NCI-H1417 (cell line): ENCODE measurements at places on chromosomes 6 and 20.

GRCh38 chr6:33589731-33590530 lies 9.9 kb upstream of the BAK1 start:
- peak; percentile 58 for DNase-seq

DNA sequence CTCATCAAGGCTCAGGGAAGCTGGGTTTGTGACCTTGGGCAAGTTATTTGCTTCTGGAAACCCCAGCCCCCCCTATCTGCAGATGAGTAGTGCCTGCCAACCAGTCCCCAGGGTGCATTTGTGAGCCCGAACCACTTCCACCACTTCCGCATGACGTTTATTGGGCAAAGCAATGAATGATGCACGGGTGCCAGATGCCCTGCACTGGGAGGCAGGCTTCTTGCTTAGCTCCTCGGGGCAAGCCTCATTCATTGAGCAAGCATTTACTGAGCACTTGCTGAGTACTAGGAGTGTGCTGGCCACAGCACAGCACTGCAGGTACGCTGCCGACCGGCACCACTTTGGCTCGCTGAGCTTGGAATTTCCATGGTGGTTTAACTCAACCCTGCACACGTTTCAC lies 60.2 kb downstream of the GNAS-AS1 start:
- peak; percentile 16 for DNase-seq

GRCh38 chr6:161044335-161044734 lies 52.8 kb downstream of the MAP3K4 start:
- DNase-seq, result no peak

GRCh38 chr6:64987066-64987465 lies 720.0 kb downstream of the EYS start:
- DNase-seq, result no peak

DNA sequence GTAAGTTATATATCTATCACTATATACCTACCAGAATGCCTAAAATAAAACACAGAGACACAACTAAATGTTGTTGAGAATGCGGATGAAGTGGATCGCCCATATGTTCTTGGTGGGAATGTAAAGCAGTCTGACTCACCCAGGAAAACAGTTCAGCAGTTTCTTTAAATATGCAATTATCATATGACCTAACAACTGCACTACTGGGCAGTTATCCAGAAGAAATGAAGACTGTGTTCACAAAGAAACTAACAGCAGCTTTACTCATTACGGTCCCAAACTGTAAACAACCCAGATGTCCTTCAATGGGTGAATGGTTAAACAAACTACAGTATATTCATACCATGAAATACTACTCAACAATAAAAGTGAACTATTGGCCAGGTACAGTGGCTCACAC lies 14.3 kb upstream of the ZC3H12D start:
- DNase-seq, result no peak

DNA sequence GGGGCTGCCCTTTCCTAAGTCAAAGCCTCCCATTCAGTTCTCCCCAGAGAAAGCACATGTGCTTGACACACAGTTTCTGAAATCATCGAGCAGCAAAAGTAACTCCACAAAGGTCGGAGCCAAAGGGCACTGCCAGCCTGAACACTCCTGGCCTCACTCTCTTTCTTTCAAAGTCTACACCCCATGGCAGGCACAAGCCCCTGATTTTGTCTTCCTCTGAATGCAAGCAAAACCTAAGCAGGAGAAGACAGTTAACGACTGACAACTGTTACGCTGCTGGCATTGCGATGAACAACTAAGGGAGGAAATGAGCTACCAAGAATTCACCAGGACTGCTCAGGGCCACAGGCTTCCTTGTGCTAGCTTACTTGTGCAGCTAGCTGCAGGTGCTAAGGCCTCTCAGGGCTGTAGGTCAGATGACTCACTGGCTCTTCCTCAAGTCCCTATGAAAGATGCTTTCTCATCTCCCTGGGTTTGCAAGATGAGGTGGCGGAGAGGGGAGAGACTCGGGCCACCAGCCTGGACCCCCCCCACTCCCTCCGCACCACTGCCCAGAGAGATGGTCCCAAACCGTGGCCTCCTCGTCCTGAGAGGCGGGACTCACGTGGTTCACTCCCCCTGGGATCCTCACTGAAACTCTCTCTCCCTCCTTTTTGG lies 208.2 kb downstream of the DLL1 start:
- no peak for DNase-seq

- DNase-seq, result no peak
Measured at GRCh38 chr6:38117281-38117680, 297.8 kb downstream of the ZFAND3 start.

- DNase-seq, result peak; percentile 52
Measured at GRCh38 chr6:108656836-108657235, 96.1 kb downstream of the FOXO3 start.

GRCh38 chr6:11218538-11219399 lies 13.7 kb downstream of the NEDD9 start:
- no peak for DNase-seq

DNA sequence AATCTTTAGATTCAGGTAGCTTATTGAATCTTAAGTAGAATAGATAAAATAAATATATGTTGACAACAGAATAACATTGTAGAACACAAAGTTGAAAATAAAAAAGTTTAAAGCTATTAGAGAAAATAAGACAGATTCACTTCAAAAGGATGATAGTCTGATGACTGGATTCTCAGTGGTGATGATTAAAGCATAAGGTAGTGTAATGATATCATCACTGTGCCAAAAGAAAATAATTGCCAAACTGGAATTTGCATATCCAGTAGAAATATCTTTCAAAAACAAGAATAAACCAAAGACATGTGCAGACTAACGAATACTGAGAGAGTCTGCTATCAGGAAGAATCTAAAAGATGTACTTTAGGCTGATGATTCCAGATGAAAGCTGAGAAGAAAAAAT lies 30.2 kb downstream of the ENPP1 start:
- DNase-seq, result no peak

DNA sequence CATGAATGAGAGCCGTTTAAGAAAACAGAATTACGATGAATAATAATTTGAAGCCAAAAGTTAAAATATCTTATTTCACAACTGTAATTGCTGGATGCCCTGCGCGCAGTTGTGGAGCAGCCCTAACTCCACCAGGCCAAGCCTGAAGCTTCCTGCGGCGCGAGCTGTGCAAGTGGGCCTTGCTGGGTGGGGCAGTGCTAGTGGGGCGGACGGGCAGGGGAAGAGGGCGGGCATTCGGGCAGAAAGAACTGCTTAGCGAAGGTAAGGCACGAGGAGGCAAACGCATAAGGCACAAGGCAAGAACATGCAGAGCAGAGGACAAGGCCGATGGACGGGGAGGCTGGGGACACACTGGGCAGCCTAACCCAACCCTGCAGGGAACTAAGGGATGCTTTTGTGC lies 2.3 kb downstream of the HLA-DQB2 start:
- DNase-seq, result no peak

- no peak for DNase-seq
Measured at GRCh38 chr6:55449225-55449624, 122.0 kb downstream of the GFRAL start.

DNA sequence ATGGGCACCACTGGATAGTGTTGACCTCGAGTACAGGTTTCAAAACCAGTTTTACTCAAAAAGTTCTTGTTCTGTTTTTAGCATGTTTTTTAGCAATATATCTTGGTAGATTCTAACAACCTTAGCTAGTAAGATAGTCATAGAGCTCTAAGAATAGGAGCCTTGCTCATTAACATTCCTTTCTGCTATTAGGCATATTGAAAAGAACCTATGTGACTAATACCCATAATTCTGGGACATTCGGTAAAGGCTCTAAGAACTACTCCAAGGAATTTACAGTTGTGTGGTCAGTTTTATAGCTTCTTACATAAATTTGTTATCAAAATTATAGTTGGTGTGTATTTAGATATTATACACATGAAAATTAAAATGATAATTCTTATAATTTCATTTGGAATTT lies 11.6 kb downstream of the SLC9A8 start:
- no peak for DNase-seq

DNA sequence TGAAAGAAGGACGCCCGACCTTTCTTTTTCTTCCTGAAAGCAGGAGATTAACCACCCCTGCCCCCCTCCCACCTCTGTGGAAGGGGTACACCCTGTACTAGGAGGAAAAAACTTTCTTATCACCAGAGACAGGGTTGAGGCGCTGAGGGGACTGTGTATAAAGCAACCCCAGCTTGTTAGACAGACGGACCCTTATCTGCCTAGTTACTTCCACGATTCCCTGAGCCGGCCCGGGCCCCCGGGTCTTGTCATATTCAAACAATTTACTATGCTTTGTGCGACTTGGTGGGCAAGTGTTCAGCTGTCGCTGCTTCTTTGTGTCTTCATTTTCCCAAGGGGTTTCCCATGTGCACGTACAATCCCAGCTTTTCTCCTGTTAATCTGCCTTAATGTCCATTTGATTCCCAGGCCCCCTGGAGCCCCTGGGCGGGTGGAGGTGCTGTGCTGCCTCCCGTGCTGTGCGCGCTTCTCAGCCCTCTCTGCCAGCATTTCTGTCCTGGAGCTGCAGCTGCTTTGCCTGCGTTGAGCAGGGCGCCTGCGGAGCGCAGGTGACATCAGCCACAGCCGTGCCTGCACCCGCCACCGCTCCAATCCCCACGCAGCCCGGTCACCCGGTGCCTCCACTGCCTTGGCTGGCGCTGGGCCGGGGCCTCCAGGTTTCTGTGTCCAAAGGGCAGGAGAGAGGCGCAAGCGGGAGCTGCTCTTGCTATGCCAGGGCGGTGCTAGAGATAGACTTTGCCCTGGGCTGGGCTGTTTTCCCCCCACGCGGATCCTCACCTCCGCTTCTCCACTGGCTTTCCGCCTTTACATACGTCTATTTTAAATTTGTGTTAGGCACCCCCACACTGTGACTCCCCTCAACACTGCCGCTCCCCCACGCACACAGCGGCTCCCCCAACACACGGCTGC lies 96.2 kb downstream of the TTLL2 start:
- no peak for DNase-seq

DNA sequence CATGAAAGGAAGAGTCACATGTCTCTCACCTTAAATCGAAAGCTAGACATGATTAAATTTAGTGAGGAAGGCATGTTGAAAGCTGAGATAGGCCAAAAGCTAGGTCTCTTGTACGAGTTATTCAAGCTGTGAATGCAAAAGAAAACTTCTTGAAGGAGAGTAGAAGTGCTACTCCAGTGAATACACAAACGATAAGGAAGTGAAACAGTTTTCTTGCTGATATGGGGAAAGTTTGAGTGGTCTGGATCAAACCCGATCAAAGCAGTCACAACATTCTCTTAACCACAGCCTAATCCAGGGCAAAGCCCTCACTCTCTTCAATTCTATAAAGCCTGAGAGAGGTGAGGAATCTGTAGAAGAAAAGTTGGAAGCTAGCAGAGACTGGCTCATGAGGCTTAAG lies 1.9 kb upstream of the TPD52L1 start:
- no peak for DNase-seq

- DNase-seq, result no peak
Measured at GRCh38 chr6:75747152-75747992, 1.7 kb upstream of the MYO6 start.

DNA sequence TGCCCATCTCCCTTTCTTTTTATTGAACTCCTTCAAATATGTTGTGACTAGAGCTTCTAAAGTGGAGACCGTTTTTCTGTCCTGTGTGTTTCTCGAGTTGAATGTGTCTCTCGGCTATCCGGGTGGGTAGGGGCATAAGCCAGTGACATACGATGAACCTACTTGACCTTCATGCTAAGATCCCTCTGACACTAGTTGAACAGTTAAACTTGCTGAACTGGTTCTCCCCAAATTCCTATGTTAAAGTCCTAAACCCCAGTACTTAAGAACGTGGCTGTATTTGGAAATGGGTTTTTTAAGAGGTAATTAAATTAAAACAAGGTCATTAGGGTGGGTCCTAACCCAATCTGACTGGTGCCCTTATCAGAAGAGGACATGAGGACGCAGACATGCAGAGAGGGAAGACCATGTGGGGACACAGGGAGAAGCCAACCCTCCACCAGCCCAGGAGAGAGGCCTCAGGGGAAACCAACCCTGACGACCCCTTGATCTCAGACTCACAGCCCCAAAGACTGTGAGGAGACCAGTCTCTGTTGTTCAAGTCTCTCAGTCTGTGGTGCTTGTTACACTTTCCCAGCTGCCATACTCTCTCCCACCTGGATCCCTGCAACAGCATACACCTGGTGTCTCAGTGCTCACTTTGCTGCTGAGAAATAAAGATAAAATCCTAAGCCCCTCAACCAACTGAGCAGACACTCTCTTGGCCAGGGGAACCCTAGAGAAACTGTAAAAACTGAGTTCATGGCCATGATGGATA lies 208.4 kb downstream of the MYLK4 start:
- no peak for DNase-seq

- DNase-seq, result peak; percentile 50
Measured at GRCh38 chr6:46014511-46015118, 1.0 kb downstream of the CLIC5 start.
